Kidney (tissue), 22 donors: ENCODE measurements at places on chromosomes 3 and 15.

DNA sequence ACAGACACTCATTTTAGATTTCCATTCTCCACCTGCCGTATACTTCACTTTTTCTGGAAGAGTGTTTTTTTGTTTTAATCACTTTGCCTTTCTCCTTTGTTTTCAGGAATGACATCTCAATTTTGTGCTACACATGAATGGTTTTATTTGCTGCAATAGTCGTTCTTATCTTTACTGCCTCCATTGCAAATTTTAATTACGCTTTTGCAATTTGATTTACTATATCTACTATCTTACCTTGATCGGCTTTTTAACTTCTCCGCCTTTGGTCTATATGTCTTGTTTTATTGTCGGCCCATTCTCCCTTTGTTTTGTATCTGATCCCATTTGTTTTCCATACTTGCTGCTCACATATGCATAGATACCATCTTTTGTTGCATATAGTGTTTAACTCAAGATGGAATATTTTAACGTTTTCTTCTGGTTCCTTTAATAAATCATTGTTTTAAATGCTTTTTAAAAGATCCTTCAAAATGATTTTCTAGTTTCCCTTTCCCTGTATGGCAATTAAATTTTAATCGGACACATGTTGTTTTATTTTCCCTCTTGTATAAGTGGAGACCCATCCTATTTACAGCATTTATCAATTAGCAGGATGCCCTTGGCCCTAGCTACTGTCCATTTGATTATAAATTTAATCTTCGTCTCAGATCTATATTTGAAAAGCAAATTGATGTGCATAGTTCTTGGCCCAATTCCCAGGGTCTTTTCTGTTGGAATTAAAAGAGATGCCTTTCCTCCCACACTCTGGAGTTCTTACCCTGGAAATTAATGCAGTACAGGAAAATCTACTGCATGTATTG is 97.2 kb upstream of the CNTN4 start:
- DNase-seq = no peak

GRCh38 chr15:101522091-101522490 is 32.6 kb upstream of the PCSK6 start:
- no peak for DNase-seq

GRCh38 chr3:106842151-106842550 is 535.1 kb upstream of the CCDC54 start:
- DNase-seq = no peak

GRCh38 chr3:157030712-157031111 is 129.2 kb downstream of the CCNL1 start:
- no peak for DNase-seq

- DNase-seq = no peak
Measured at GRCh38 chr3:30258426-30259392, 347.7 kb upstream of the TGFBR2 start.
